SJSA1 (cell line): ENCODE measurements at places on chromosomes 6 and 20. TPM values are rescaled to one million over a fixed set of nuclear protein-coding genes. Genes with fewer than 3 reads are reported as not detected.

Gene PKIB
- total RNA-seq = not detected in 2 replicates

Gene NINL
- 10.7 and 14.3 TPM in 2 replicates for total RNA-seq

DNA sequence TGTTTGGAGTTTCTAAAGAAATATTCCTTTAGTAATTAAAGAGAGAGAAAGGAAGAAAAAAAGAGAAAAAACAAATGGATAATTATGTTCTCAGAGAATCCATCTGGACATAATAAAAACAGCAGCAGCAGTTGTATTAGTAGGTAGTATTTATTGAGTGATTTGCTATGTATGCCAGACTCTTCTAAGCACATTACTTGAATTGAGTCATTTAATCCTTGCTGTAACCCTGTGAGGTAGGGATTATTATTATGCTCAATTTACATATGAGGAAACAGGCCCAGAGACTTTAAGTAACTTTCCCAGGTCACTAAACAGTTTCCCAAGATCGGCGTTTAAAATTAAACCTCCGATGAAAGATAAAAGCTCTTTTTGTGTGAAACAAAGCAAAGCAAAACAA lies 238.8 kb downstream of the TSHZ2 start:
- H3K36me3 ChIP-seq = no peaks in the 10 kb centered on the region
- no peak overlapping the region for H3K27ac ChIP-seq
- DNase-seq = no peak

Gene MUC22
- not detected in 2 replicates for total RNA-seq

Gene SYCP2L
- 1.0 TPM in 1 of 2 replicates, not detected in the other for total RNA-seq

DNA sequence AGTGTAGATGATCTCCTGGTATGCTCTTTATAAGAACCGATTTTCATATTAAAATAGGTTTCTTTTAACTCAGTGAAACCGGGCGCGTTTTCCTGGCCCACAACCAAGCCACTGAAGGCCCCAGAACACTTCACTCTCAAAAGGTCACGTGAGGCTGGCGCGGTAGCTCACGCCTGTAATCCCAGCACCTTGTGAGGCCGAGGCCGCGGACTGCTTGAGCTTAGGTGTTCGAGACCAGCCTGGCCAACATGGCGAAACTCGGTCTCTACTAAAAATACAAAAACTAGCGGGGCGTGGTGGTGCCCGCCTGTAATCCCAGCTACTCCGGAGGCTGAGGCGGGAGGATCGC lies 402 bp upstream of the TAF8 start:
- H3K4me3 ChIP-seq = peak overlapping the region; percentile 69
- DNase-seq = no peak
- H3K27me3 ChIP-seq = no peaks in the 10 kb centered on the region
- H3K4me1 ChIP-seq = peaks cover 23% of the 10 kb centered on the region
- H3K36me3 ChIP-seq = peaks cover 22% of the 10 kb centered on the region
